Calu3 (cell line): ENCODE measurements at places on chromosomes 1 and 21. TPM values are rescaled to one million over a fixed set of nuclear protein-coding genes. Genes with fewer than 3 reads are reported as not detected.

DNA sequence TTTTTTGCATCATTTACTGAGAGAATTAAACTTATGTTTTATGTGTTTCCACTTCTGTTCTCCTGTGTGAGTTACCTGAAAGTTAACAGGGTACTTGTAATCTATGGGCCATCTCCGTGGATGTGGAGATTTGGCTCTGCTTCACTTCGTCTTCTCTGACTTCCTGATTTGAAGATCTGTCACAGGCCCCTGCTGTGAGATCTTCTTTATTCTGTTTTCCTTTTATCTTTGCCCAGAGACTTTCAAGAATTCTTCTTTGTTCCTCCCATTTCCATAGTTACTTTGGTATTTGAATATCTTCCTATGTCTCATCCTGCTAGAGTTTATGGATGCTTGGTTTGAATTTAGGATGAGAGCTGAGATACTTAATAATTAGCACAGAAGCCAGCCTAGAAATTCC is 35.4 kb upstream of the PKN2 start:
- DNase-seq: no peak

DNA sequence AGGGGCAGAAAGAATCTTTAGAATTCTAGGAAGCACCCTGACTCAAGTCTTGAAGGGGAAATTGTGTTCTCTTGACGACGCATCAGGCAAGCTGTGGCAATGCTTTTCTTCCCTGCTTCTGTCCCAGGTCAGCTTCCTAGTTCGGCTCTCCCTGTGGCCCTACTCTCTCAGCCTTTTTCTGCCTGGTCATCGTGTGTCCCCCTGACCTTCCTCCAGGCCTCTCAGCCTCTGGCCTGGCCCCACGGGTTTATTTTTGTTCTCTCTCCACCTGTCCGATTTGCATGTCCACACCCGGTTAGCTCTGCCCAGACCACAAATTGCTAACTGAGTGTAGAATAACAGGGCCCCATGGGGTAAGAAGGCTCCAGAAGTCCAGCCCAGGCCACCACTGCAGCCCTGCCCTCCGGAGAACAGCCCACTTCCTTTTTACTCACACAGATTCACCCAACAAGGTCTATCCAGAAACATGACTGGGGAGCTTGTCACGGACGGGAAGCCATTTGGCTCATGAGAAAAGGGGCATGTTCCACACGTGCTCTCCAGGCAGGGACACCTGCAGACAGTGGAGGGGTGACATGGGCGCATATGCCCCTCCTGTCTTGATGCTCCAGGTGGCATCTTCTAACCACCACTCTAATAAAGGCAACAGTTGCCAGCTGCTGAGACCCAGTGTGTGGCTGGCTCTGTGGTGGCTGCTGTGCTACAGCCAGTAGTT is 9.8 kb downstream of the KCNN3 start:
- DNase-seq: no peak

DNA sequence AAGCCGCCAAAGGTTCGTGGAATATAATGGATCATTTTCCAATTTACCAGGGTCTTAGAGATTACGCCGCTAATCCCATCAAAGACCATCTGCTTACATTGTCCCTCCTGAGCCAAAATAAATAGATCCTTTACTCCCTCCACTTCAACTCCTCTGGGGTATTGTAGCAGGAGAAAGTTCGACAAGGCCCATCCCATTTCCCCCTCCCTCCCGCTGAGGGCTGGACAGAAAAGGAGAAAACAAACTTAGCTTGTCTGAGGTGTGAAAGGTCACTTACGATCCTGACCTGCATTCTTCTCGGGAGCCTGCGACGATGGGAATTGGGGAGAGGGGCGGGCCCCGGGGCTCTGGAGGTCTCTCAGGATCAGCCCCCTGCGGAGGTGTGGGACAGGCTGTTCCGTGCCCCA is 60.8 kb downstream of the MEF2D start:
- DNase-seq: no peak

GRCh38 chr1:222009105-222009730 is 267.3 kb upstream of the DUSP10 start:
- DNase-seq: peak; percentile 41

DNA sequence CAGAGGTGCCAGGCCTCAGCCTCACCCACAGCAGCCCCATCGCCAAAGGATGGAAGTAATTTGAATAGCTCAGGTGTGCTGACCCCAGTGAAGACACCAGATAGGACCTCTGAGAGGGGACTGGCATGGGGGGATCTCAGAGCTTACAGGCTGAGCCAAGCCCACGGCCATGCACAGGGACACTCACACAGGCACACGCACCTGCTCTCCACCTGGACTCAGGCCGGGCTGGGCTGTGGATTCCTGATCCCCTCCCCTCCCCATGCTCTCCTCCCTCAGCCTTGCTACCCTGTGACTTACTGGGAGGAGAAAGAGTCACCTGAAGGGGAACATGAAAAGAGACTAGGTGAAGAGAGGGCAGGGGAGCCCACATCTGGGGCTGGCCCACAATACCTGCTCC is 15.0 kb downstream of the NPR1 start:
- DNase-seq: no peak

GRCh38 chr1:55723001-55723400 is 507.8 kb upstream of the USP24 start:
- DNase-seq: no peak

- no peak for DNase-seq
Measured at GRCh38 chr1:56825436-56825835, 6.2 kb upstream of the FYB2 start.

DNA sequence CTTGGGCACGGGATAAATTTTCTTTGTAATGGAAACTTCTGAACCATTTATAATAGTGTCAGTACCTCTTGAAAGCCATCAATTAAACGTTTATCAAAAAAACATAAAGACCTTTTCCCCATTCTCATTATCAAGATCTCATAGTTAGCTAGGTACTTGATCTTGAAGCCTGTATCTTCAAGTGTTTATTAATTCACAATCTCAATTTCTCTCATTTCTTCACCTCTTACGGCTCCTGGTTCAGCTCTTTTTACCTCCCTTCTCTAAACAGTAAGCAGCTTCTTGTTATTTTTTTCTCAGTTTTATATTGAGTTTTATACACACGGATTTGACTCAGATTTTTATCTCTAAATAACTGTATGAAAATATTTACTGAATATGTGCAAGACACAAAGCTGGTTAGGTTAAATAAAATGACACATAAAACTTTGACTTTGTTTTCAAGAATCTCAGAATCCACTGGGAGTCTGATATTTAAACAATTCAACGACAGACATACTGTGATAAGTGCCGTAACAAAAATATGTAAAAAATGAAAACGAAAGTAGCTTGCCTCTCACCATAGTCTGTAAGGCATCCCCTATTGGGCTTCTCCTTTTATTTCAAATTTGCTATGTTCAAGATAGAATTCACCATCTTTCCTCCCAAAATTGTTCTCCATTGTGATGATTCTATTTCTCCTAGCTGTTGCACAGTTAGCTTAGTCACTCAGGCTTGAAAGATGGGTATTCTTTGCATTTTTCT is 411.6 kb upstream of the ZRANB2 start:
- no peak for DNase-seq

GRCh38 chr1:168134132-168134531 is 2.6 kb downstream of the GPR161 start:
- no peak for DNase-seq

- no peak for DNase-seq
Measured at GRCh38 chr1:21665711-21666575, 3.2 kb downstream of the RAP1GAP start.

DNA sequence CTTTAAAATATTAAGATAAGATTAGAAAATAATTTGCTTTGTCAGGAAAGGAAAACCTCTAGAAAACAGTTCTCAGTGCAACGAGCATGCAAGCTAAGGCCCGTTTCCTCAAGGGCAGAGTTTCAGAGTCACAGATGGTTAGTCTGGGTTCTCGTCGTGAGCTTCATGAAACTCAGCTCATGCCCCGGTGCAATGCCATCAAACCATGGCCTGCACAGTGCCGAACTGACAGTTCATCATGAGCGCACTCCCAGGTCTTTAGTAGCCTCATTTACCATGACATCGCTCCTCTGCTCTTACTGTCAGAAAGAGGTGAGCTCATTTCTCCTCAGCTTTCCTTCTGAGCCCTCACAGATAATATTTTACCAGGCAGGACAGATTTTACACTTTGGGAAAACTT is 319.2 kb downstream of the NTNG1 start:
- DNase-seq: no peak

DNA sequence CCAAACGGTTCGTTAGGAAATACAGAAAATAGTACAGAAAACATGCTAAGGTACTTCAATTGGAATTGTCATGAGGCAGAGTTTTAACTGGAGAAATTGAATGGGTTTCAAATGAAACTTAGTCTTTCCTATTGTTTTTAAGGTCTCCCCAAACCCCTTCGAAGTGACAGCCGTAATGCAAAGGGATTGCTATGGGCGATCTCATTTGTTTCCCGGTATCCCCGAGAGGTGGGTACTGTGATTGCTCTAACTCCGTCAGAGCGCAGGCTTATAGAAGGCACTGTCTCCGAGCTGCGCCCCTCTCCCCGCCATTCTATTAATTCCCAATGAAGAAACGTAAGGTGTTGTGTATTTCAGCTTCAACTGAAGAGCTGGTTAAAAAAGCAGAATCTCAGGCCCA is 22.0 kb upstream of the RNF187 start:
- DNase-seq: no peak

DNA sequence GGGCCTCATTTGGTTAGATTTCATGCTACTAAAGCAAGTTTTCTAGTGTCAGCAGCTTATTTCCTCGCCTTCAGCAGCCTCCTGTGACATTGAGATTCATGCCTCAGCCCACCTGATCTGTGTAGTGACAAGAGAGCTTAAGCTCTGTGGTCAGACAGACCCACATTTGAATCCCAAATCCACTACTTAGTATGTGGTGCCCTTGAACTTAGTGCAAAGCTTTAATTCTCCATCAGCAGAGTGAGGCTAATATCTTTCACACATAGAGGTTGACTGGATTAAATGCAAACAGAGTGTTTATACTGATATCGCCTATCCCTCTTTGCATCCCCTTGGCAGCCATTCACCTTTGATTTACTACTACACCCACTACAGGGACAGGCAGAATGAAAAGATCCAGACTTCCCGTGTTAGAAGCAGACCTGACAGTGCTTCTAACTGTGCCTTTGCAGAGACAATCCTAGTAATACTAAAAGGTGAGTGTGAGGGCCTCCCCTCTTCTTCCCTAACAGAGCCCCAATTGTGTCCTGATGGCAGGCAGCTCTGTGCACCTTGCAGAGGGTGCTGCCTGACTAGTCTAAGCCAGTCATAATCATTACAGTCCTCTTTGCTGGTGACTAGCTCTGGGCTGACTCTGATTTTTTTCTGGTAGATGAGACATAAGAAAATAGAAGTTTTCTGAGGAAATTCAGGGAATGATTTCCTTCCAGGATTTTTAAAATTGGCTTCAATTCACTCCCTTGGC is 264.0 kb downstream of the CTH start:
- no peak for DNase-seq

- no peak for DNase-seq
Measured at GRCh38 chr21:42983103-42983502, 8.7 kb downstream of the PKNOX1 start.

GRCh38 chr1:211910913-211911485 is 80.4 kb upstream of the LPGAT1 start:
- no peak for DNase-seq

- no peak for DNase-seq
Measured at GRCh38 chr1:96361961-96362360, 359.6 kb upstream of the PTBP2 start.

GRCh38 chr1:170893655-170894297 is 41.6 kb upstream of the MROH9 start:
- no peak for DNase-seq

DNA sequence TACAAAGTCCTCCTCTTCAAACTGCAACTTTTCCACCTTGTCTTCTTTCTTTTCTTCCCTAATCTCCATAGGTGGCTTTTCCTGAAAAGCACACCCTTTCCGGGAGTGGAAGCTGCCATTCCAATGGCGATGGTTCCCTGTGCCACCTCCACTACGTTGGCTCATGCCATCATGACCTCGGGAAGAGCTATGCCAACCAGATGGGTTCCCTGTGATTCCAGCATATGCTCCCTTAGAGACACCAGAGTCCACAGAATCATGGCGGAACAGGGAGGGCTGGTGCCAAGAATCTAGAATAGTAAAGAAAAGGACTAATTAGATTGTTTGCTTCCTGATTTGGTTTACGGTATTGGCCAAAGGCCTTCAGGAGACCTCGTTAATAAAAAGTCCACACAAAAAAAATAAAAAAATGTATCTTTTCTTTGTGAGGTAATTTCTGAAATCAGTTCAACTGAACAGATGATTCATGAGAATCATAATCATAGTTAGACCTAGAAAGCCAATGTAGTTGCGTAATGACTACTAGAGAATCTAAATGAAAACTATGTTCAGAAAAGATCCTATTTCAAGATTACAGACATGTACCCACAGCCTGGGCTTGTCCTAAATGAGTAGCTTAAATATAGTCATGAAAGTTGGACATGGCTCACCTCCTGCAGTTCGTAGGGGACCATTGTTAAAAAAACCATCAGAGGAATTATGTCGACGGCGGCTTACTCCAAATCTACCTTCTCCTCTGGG is 30.9 kb upstream of the CCDC17 start:
- no peak for DNase-seq

GRCh38 chr1:25612421-25612820 is 4.2 kb upstream of the MAN1C1 start:
- DNase-seq: no peak

SPRR1A gene
- total RNA-seq: not detected in 2 replicates

SLC44A5 gene
- 5.0 and 5.8 TPM in 2 replicates for total RNA-seq

GPR52 gene
- 2.7 and 3.2 TPM in 2 replicates for total RNA-seq

TCP10L gene
- 0.51 TPM in 1 of 2 replicates, not detected in the other for total RNA-seq

MCOLN3 gene
- 12.4 and 14.1 TPM in 2 replicates for total RNA-seq

BSND gene
- total RNA-seq: not detected in 2 replicates

SPRR3 gene
- total RNA-seq: 6.2 and 26.7 TPM in 2 replicates

TMCC2 gene
- total RNA-seq: 0.33 and 0.37 TPM in 2 replicates

PM20D1 gene
- 0.26 and 0.32 TPM in 2 replicates for total RNA-seq
